ENCODE measurements at places on chromosomes 3 and 15.
A peak's percentile ranks its signal among the peaks of the same experiment; 100 is the strongest.

GRCh38 chr15:40853241-40853890, 9.5 kb downstream of the SPINT1 start:
- DNase-seq = no peak

DNA sequence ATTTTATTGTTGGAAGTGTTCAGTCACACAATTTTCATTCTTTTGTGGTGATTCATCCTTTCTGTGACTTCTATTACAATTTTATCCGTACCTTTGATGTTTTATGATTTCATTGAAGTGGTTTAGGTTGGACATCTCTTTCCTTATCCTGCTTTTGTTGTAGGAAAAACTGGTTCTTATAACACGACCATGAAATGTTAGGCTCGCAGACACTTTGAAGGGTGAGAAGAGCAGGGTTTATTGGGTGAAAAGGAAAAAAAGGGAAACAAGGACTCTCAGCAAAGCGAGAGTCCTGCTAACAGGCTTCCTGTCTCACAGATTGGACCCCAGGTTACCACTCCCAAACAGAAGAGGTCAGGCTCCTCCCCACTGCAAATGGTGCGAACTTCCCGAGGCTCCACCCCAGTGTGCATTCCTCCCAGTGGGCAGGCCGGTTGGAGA, 257.4 kb downstream of the STXBP5L start:
- DNase-seq = no peak

DNA sequence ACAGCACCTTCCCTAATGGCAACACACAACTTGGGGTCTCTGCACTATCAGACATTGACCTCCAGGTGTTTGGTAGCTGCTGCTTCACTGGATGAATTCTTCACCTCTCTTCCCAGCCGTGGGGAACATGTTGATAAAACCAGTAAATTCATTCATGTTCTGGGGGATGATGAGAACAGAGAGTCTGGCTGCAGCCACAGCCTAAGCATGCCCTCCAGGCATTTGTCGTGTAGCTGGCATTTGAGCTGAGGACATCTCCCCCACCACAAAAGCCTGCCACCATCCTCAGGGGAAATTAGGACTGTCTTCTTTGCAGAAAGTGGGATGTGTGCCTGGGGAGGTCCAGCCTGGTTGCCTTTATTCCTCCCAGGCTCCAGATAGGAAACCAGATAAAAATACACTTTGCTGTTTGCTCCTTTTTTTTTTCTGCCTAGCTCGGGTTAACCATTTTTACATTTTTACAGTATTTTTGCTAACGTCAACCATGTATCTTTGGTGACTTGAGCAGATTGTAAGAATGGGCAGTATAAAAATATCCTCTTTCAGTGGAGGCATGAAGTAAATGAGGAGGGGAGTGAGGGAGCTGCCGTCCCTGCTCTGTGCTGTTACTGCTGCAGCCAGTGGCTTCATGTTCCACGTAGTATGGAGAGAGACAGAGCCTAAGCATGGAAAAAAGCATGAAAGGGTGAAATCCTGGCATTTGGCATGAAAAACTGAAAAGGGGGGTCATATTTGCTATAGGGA, 444.0 kb downstream of the EPHB1 start:
- no peak for DNase-seq

DNA sequence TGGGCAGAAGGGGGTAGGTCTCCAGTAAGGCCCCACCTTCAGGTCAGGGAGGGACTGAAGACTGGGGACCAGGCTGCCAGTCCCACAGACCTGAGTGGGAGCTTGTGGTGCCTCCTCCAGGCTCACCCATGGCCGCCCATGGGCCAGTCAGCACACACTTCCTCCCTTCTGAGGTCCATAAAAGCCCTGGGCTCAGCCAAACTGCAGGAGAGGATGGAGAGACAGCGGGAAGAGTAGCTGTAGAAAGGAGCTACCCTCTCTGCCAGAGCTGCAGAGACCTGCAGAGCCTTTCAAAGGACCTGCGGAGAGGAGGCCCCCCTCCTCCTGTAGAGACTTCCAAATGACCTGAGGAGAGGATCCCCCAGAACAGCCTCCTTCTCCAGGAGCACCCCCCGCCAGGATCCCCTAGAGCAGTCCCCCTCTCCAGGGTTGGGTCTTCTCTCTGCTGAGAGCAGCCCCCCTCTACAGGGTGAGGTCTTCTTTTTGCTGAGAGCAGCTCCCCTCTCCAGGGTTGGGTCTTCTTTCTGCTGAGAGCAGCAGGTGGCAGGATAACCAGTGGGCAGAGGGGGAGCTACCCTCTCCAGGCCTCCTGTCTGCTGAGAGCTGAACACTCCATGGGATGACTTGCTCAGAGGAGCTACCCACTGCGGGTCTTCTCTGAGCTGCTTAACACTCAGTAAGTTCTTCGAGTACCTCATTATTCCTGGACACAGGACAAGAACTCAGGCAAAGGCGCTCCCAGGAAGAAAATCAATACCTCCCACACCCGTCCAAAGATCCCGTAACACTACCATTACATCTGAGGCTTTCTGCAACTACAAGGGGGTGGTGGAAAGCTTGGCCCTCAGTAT, 5.0 kb upstream of the SKIC8 start:
- DNase-seq = no peak

DNA sequence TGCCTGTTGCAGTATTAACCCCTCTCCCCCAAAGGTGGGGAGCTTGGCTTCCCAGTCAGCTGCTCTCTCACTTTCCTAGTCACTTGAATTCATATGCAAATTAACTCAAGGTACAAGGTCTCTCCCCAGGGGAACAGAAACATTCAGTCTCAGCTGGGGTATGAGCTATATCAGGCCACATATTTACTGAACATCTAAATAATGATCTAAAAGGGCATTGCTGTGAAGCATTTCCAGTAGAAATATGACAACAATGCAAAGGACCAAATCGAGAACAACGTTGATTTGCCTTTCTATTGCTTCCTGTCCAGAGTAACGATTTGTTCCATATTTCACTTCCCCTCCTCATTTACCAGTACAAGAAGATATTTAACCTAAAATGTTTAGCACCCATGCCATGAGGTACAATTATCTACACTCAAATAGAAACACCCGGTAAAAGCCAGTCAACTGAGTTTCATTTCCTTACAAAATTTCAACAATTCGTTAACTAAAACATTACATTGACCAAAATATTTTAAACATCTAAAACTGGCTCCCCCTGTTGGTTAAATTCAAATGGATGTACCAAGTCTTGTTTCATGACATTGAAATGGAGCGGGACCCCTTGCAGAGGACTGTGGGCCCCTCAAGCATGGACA, 36.5 kb upstream of the KLHL6 start:
- peak; percentile 10 for DNase-seq

GRCh38 chr3:64166584-64167162, 58.6 kb downstream of the PRICKLE2 start:
- DNase-seq = no peak

DNA sequence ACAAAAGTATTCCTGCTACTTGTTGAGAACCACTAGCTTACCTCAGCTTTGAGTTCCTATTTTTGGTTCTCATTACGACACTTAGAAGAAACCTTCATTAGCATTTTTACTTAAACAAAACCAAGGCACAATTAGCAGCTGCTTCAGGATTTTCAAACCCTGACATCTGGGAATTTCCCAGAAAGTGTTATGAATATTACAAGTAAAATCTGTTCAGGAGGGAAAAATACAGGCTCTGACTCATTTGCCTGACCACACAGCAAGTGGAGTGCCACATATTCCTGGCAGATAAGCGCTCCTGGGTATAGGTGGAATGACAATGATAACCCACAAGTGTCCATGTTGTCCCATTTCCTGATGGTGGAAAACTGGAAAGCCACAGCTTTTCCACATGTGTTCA, 10.3 kb upstream of the RFTN1 start:
- DNase-seq = no peak

DNA sequence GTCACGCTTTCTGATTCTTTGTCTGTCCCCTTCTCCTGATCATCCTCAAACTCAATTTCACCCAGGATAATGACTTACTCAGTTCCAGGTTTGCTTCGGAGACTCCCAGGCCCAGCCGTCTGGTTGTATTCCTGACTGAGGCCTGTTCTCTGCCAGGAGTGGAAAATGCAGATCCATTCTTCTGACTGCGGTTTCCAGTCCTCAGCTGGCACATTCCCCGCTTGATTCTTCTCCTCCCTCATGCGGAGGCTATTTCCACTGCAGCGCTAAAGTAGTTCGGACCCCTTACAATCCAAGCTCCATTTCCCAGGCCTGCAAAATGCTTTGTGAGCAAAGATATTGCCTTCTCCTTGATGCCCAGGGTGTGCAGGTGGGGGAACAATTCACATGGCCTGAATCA, 47.2 kb upstream of the GALNT15 start:
- no peak for DNase-seq

- peak; percentile 59 for DNase-seq
Observed at GRCh38 chr3:157129803-157130466, 30.0 kb downstream of the CCNL1 start.

DNA sequence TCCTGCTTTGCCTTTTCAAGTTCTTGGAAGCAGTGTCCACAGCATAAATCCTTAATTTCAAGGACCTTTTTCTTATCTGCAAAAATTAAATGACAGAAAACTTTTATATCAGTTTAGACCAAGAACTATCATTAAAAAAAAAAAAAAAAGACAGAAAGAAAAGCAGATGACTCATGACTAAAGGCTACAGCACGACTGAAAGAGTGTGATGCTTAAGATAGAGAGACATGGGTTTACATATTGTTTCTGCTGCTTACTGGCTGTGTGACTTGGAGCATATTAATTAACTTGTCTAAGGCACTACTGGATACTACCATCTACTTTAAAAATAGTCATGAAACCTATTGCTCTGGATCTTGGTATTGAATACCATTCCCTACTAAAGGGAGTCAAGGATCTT, 62.3 kb downstream of the CEP152 start:
- no peak for DNase-seq

- DNase-seq = no peak
Observed at GRCh38 chr15:22955544-22956119, 24.5 kb downstream of the CYFIP1 start.

GRCh38 chr15:45434078-45434567, 55.8 kb upstream of the GATM start:
- DNase-seq = no peak

- DNase-seq = no peak
Observed at GRCh38 chr15:55676507-55676906, 66.4 kb downstream of the PRTG start.

- DNase-seq = no peak
Observed at GRCh38 chr3:135134684-135135075, 339.6 kb downstream of the EPHB1 start.

GRCh38 chr3:107522510-107523288, at the start of gene BBX:
Gene BBX (plus strand): TSS chr3:107522962. CDS start chr3:107710461, 187,499 bp downstream.
- peak; percentile 90 for DNase-seq

GRCh38 chr3:55089211-55089610, 161.4 kb upstream of the LRTM1 start:
- DNase-seq = no peak

DNA sequence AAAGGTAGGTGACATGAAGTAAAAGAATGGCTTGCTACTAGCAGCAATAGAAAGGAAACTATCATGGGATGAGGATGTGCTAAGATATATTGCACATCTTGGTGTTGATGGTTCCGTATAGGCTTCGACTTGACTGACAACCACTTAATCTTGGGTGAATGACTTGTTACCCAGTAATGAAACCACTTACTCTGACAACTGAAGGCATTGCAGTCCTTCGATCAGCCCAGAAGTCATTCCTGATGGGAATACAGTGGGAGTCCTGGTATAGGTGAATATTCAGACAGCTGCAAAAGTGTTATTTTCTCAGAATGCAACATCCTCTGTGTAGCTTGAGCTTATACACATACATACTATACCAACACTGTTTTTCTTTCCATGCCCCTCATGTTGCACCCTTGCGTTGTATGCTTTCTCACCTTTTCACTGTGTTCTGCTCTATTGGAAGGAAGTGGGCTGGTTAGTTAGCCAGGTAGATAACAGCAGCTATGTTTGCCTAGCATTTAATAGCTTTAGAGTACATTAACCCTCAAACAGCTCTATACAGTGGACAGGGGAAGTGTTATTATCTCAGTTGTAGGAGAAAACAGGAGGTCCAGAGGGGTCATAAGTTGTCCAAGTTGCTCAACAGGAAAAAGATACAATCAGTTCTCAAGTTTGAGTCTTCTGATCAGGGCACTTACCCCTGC, 376.5 kb downstream of the MFSD1 start:
- no peak for DNase-seq

DNA sequence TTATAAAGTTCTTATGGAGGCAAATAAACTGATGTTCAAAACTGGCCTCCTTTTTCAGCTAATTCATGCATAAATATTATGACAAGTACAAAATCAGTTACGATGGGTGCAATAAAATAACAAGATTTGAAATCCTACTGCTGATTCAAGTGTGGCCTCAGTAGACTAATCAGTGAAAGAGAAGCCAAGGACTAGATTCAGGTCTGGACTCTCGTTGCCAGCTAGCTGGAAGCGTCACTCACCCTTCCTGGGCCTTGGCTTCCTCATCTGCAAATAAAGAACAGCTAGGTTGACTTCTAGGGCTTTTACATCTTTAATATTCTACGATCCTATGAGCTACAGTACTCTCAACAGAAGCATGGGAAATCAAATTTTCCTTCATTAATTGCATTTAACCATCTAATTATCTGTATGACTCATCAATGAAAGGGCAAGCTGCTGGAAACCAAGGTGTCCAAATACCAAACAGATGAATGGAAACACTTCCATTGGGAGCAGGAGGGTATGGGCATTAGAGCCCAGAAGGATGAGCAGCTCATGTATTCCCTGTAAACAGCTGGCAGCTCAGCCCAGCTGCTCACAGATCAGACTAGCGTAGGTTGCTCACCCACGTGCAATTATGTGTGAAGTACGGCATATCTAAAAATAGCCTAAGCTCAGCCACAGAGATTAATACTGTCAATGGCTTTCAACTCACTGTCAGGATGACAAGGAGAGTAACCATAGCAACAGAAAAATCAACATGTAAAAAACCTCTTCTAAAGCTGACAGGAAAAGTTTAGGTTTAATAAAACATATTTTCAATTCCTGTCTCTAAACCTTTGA, 294.8 kb downstream of the PLCL2 start:
- DNase-seq = no peak

DNA sequence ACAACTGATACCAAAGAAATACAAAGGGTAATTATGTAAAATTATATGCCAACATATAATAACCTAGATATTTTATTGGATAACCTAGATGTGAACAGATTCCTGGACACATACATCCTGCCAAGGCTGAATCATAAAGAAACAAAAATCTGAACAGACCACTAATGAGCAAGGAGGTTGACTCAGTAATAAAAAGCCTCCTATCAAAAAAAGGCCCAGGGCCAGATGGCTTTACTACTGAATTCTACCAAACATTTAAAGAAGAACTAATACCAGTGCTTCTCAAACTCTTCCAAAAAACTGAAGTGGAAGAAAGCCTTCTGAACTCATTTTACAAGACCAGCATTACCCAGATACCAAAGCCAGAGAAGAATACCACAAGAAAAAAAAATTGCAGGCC, 32.4 kb downstream of the THBS1 start:
- DNase-seq = no peak

DNA sequence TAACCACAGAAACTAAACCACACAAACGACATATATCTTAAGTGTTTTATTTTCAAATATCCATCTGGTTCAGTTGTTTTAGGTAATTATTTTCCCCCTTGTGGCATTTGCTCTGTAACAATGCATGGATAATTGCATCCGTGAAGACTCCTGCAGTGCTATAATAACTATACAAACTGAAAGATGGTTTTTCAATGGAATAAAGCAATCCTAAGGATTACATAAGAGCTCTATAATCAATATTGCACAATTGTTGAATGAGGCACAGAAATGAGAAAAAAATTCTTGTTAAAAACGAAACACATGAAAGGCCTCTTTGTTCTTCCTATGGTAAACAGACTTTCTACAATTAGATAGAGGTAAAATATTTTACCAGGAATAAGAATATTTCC, 446.0 kb upstream of the EPHA3 start:
- no peak for DNase-seq

GRCh38 chr3:183254487-183255347, 1.7 kb downstream of the B3GNT5 start:
- DNase-seq = no peak
